ENCODE measurements at places on chromosomes 3 and 15.

DNA sequence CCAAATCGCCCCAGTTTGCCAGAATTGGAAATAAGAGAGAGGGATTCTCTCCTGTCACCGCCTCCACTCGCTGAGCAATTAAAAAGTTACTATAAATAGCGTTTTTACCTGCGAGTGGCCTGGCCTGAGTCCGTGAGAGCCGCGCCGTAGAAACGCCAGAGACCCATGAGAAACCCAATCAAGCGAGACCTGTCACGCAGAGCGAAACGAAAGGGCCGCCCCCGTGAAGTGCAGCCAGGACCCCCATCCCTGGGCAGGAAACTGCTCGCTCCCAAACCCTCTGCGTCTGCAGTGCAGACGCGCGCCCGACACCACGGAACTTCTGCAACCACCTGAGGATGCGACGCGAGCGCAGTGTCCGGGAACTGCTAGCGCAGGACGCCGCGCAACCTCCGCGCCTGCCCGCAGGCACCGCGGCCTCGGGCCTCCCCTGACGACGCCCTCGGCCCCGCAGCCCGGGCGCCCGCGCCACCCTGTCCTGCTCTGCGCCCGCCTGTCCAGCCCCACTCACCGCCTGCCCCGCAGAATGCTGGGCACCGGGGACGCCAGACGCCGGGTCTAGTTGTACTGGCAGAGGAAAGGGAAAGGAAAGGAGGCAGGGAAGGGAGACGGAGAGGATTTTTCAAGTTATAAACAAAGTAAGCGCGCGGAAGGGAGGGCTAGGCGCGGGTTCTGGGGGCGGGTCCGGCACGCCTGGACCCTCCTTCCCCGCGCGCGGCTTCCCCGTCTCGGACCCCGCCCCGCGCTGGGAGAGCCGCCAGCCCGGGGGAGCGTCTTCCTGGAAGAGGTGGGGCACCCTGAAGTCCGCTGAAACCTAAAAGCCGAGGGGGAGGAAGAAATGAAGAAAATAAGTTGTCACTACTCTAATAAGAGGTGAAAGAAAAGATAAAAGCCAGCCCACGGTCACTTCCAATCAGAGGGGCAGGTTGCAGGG is at the start of gene PLSCR4:
Gene PLSCR4, minus strand, starts transcription at position 657 of the 934 bp plus-strand sequence. CDS start 29,034 bp downstream, outside the sequence.
- DNase-seq = peak; percentile 76

DNA sequence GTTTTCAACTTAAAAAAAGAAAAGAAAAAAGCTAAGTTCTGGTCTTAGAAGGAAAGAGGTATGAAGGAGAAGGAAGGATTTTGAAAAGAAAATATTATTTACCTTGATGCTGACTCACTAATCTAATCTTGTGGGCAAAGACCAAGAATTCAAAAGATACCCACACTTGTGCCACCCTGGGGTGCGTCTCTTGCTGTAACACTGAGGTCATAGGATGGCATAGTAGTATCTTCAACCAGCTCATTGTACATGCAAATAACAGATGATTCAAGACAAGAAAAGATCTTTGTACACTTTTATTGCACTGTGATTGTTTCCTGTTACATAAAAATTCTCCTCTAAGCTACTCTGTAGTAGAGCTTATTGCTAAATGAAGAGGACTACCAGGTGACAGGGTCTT is 17.3 kb downstream of the PLS1 start:
- no peak for DNase-seq

- DNase-seq = no peak
These were observed 6.9 kb upstream of the VWA5B2 start for GRCh38 chr3:184222521-184222920.

GRCh38 chr3:122535964-122536631 is 21.4 kb upstream of the KPNA1 start:
- no peak for DNase-seq

- no peak for DNase-seq
These were observed 6.6 kb downstream of the OSBPL10 start for GRCh38 chr3:31974471-31974870.

DNA sequence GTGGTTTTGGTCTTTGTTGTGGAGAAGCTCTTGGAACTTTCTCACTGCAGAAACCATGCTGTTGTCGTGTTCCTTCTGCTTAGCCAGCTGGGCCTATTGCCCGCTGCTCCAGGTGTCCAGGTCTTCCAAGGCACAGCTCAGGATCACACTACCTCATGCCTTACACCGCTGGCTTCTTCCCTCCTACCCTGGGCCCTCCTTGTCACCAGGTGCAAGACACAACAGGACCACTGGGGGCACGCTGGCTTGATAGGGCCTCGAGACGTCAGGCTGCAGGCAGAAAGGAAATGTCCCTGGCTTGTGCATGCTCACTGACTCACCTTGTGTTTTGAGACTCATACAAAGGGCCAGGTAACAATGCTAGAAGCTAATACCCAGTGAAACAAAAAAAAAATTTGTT is 32.3 kb downstream of the PAQR9 start:
- no peak for DNase-seq

DNA sequence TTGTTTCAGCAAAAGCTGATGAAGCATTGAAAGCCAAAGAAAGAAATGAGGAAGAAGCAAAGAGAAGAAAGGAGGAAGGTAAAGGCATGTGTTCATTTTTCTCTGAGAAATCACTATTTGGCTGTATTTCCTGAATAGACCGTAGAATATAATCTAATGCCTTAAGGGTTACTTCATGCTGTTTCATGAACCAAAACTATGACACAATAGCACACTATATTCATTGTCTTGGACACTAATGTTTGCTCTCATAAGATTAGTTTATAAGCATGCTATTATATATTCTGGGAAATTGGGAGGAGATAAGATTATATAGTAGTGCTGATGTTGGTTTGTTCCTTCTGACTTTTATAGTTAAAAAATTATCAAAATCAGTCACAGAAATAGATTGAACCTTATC is 110.1 kb upstream of the MLF1 start:
- DNase-seq = no peak

DNA sequence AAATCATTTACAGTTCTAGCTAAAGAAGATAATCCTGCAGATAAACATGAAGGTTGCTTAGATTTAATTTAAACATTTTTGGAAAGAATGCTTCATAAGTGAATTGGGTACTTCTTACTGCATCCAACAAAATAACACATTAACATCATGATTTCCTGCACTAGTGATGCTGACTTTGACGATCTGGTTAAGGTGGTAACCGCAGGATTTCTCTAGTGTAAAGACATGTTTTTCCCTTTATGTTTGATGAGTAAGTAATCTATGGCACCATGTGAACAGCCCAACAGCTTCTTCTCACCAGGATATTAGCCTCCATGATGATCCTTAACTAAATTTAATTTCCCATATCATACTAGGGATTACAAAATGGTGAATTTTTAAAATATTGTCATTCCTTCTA is 14.1 kb downstream of the SPPL2A start:
- DNase-seq = no peak

DNA sequence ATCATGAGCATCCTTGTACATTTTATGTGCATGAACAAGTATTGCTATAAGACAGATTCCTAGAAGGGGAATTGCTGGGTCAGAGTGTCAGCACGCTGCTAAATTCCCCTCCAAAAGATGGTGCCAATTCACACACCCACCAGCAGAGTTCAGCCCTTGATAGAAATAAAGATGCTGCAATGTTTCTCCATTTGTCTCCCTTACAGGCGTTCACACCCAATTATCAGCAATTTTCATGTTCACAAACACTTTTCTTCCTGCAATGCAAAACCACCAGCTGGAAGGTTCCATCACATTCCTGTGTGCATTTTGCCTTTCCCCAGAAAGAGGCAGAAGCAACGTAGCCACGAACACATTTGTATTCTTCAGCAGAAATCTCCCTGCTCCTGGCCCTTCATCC is 3.3 kb upstream of the TAMM41 start:
- DNase-seq = no peak

GRCh38 chr3:38327335-38328009 is 19.1 kb upstream of the XYLB start:
- DNase-seq = peak; percentile 39

- DNase-seq = peak; percentile 70
These were observed 3.1 kb upstream of the CFAP20DC start for GRCh38 chr3:59052803-59053411.

DNA sequence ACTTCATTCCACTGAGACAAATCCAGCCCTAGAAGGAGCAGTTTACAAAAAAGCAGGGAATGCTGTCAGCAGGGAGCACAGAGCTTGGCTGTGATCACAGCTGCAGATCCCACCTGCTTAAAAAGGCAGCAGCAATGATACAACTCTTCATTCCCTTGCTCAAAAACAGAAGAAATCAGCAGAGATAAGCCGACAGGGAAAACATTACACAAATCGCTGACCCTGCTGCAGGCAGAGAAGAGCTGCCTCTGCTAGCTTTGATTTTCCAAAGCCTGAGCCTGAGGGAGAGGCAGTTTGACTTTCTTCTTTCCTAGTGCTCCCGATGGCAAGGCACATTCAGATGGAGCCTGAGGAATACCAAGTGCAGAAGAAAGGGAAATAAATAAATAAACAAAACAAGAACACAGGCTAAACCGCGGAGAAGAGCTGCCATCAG is 80.2 kb downstream of the SHQ1 start:
- no peak for DNase-seq

- DNase-seq = peak; percentile 47
These were observed 307.0 kb upstream of the THBS1 start for GRCh38 chr15:39273717-39274411.

All from MCF 10A (cell line).